ENCODE measurements at places on chromosomes 1 and 21.
A peak's percentile ranks its signal among the peaks of the same experiment; 100 is the strongest.

DNA sequence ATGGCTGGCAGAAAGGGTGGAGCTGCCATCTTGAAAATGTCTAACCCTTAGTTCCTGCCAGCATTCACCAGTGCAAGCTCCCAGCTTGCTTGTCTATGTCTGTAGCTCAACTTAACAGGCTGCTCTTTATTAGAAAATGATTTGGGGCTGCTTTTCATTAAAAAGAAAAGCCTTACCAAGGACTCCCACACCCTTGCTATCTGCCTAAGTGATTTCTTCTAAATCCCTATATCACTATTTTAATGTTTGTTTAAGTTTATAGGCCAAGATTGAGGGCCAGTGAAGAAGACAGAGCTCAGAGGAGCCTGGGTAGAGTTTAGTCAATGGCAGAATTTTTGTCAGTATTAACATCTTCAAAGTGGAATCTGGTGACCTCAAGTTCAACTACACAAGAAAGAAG is 336.8 kb upstream of the CHRM3 start:
- DNase-seq, result no peak

GRCh38 chr21:38352536-38353219 is 95.9 kb downstream of the KCNJ15 start:
- DNase-seq, result peak; percentile 85

- DNase-seq, result no peak
Observed at GRCh38 chr1:175808999-175809398, 65.6 kb upstream of the TNR start.

GRCh38 chr1:80457409-80457808 is 1343.3 kb upstream of the ADGRL2 start:
- no peak for DNase-seq

DNA sequence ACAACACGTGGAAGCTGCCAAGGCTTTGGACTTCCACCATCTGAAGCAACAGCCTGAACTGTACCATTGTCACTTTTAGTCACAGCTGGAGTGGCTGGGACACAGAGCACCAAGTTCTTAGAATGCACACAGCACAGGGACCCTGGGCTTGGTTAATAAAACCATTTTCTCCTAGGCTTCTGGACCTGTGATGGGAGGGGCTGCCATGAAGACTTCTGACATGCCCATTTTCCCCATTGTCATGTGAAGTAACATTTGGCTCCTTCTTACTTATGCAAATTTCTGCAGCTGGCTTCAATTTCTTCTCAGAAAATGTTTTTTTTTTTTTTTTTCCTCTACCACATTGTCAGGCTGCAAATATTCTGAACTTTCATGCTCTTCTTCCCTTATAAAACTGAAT is 138.6 kb upstream of the BRINP3 start:
- DNase-seq, result no peak

- no peak for DNase-seq
Observed at GRCh38 chr1:191305370-191305769, 827.7 kb upstream of the BRINP3 start.

DNA sequence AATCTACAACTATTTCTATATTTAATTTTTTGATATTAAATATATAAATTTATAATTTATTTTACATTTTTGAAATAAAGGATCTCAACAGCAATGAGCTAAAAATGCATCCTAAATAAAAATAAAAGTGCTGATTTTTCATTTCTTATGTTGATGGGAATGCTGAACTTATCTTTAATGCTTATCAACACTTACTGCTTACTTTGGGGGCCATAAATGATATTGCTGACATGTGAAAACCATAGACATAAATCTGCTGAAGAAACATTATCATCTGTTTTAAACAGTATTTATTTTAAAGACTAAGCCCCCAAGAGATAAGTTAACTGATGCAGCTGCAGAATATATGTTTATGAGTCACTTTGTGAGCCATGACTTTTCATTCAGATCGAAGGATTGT is 594.1 kb upstream of the PKN2 start:
- no peak for DNase-seq

DNA sequence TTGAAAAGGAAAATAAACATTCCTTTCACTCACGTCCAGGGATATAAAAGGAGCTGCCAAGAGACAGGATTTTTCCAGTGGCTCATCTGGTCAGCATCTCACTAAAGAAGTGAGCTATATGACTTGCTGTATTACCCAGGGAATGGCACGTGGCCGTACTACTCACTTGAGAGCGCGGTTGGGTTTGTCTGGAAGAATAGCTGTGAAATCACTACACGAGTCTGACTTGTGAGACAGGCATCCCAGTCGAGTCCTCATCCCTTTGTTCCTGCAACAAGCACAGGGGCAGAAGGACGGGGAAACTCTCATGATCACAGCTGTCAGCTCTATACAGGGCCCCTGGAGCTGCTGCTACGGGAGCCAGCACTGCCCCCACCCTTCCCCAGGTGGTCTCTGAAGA is 17.7 kb downstream of the RGS8 start:
- no peak for DNase-seq

- DNase-seq, result no peak
Observed at GRCh38 chr1:165629151-165629550, 1.9 kb upstream of the MGST3 start.

DNA sequence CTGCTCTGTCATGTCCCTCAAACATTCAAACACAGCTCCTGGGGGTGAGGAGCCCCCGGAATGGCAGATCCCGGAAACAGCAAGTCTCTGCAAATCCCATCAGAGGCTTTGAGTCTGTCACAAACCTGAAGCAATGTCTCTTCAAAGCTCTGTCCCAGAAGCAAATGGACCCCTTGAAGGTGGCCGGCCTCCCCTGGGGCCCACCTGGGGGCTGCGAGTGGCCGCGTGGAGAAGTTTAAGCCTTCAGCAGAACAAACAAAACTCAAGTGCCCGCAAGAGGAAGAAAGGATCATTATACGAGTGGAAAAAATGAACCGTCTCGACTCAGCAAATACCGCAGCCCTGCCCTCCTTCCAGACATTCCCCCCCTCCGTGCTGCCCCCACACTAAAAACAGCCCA is 53.3 kb downstream of the PRDM16 start:
- DNase-seq, result no peak

DNA sequence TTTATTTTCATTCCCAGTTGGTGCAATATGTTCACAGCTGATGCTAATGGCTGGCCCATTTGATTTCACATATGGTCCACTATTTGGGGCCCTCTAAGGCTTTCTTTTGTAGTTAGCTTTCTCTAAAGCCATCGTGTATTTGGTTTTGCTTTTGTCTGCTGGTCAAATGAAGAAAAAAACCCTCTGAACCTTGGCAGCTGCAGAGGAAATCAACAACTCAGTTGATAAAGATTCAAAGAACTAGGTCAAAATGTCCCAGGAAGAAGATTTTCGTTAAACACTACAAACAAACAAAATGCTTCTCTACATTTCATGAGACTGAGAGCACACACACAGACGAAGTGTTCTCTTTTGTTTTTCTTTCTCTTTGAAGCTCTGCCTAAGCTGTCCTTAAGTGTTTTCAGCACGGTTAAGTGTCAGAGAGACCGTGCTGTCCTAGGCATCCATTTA is 655.0 kb downstream of the RWDD3 start:
- DNase-seq, result no peak

- no peak for DNase-seq
Observed at GRCh38 chr1:74402873-74403272, 109.5 kb downstream of the LRRC53 start.

DNA sequence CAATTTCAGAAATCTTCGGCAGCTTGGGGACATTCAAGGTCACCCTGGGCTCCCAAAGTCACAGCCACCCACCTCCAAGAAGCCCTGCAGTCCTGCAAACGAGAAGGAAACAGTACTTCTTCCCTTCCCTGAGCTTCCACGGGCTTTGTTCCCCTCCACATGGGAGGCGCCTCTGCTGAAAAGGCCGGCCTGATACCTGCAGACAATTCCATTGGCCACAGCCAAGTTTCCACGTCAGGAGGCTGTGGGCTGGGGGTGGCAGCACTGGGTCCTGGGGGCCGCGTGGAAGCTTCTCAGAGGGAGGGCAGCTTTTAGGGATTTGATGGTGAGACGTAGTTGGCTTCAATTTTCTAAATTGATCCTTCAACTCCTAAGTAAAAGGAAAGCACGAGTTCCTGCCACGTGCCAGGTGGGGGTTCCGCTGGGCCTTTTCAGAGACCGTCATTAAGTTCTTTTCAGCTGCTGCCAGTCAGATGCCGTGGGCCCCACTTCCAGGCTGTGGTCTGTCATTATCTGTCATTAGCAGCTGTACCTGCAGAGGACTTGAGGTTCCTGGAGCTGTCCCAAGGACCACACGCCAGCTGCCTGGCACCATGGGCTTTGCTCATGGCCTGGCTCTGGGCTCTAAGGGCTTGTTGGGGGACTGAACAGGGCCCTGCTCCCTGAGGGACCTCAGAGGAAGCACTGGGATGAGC is 98.7 kb downstream of the CRYAA start:
- DNase-seq, result no peak

GRCh38 chr1:150995896-150996295 is 10.8 kb downstream of the MINDY1 start:
- DNase-seq, result peak; percentile 35

- DNase-seq, result no peak
Observed at GRCh38 chr1:68164918-68165317, 67.4 kb downstream of the WLS start.

- DNase-seq, result peak; percentile 69
Observed at GRCh38 chr1:226325178-226325577, 16.2 kb upstream of the LIN9 start.

DNA sequence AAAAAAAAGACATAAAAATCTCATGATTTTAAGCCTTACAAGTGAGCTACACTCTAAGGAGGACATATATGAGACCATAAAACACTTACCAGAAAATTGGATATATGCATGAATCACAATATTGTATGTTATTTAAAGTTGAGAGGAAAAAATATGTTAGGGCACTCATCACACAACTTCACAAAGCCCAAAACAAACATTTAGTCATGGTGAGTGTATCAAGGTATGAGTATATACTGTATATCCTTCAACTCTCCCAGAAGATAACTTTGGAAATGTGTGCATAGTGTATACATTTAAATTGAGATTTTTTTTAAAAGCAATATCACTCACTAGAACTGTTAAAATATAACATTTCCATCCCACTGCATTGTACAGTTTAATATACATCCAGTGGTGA is 259.3 kb downstream of the SRGAP2C start:
- no peak for DNase-seq

GRCh38 chr1:3727042-3727824 is 25.0 kb upstream of the CCDC27 start:
- peak; percentile 41 for DNase-seq

- peak; percentile 94 for DNase-seq
Observed at GRCh38 chr21:35933466-35933865, 126.9 kb downstream of the SETD4 start.

DNA sequence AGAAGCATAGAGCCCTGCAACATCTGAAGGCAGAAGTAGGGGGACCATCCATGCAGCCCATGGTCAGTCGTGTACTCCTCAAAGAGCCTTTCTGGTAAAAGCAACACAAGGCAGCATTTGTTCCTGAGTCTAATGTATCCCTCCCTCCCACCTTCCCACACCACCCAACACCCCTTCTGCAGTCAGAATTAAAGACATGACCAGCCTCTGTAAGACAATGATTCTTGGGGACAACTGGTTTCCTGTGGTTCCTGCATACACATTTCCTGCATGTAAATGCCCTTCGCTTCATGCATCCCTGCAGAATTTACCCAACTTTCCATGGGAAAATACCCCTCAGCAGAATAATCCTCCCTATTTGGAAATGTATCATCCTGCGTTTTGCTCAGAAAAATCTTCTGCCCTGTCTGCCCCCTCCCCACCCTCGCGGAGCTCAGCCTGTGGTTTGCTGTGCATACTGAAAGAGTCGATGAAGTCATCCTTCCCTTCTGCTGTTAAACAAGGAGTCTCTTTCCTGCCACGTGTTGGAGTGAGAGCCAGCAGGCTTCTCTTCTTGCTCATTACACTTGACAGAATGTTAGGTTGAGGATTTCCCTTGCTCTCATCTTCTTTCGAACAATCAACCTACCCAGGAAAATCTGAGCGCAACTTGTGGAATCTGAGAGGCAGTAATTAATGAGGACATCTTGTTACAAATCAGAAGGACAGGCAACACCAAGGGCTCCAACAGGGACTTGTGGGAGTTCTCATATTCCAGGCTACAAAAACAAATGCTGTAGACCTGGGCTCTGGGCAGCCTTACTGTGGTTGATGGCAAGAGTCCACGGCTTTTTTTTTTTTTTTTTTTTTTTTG is 4.7 kb downstream of the TNN start:
- peak; percentile 67 for DNase-seq

DNA sequence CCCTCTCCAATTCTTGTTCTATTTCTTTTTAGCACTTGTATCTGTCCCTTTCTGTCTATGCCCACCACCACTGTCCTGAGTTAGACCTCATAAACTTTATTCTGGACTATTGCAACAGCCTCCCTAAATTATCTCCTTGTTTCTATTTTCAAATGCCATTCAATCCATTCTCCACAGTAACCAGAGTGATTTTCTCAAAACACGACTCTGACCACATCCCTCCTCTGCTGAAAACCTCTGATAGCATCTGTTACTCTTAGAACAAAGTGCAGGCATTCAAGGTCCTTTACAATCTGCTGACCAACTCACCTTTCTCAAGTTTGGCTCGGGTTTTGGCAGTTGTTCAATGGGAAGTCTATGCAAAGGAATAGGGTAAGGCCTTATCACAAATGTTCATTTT is 22.8 kb upstream of the GPX7 start:
- DNase-seq, result peak; percentile 59

DNA sequence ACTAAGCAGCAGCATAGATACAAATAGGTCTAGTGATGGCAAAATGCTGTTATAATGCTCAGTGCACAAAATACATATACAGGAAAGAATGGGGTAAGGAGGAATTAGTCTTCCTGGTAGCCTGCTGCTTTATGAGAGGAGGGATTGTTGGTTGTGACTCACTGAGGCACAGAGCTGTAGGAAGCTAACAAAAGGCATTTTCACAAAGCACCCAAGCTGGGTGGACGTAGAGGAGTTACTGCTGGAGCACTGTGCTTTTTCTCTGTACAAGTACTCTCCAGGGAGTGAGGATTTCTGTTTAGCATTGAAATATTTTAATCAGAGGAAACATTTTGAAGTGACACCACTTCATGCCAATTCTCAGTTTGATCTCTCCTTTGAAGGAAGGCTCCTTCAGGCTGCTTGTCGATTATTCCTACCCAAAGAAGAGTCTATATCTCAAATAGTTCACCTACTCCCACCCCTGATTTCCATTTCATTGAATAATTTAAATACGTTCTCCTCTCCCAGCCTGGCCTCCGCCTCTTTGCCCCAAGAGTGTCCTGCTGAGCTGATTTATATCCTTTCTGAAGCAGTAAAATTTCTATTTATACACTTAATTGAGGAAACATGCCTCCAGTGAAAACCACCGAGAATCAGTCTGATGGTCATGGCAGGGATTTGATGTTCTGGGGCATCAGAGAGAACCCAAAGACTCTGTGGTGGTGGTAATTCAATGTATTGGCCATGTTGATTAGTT is 271.9 kb downstream of the HHAT start:
- DNase-seq, result peak; percentile 44

GRCh38 chr1:175373786-175374623 is 181.4 kb upstream of the KIAA0040 start:
- DNase-seq, result peak; percentile 4
